Muscle of leg (tissue), 16 donors: ENCODE measurements at places on chromosomes 2 and 18. TPM values are rescaled to one million over a fixed set of nuclear protein-coding genes. Genes with fewer than 3 reads are reported as not detected.

SEH1L gene
- 16.6 TPM for total RNA-seq

IL1F10 gene
- total RNA-seq, result not detected

CROCC2 gene
- total RNA-seq, result 0.04 TPM

DNA sequence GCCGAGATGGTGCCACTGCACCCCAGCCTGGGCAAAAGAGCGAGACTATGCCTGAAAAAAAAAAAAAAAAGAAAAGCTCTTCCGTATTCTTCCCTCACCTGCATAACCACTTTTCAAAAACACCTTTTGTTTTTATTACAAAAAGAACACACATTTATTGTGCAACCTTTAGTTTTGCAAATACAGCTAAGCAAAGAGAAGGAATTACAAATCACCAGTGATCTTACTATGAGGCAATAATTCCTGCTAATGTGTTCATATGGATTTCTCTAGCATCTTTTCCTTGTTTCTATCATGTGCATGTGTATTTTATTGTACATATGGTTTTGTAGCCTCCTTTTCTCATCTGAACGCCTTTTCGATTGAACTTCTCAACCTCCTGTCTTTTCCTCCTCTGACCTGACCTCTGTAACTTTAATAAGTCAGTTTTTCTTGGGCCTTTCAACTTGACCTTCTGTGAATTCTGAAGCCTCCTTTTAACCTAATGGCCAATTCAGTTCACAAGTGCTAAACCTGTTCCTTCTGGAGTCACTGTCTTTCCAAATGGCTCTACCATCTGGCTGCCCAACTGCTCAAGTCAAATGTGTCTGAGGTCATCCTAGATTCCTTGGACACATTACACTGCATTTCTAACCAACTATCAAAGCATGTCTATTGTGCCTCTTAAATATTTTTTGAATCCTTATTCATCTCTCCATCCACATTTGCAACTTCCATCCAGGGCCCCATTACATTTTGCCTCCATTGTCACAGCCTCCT lies 59.1 kb upstream of the DAPL1 start:
- no peak overlapping the region for H3K4me3 ChIP-seq
- H3K36me3 ChIP-seq, result no peaks in the 10 kb centered on the region
- H3K4me1 ChIP-seq, result peaks cover 28% of the 10 kb centered on the region
- no peaks in the 10 kb centered on the region for H3K27me3 ChIP-seq
- DNase-seq, result no peak

DNA sequence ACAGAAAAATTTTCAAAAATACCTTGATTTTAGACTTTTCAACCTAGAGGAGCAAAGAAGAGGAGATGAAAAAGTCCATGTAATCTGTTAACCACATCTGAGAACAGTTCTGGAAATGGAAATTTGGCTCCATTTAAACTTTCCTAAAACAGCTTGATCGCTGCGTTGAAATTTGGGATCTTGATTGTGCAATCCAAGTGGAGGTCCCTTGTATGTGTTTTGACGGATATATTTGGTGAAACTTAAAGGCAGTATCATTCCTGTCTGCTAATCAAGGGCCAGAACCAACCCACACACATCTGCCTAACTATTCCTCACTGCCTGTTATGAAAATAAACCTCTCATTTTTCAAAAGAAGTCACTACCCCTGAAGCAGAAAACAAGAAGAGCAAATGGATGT lies 46.6 kb downstream of the SPATS2L start:
- no peaks in the 10 kb centered on the region for H3K27me3 ChIP-seq
- peak; percentile 91 for DNase-seq
- peak overlapping the region; percentile 63 for H3K27ac ChIP-seq

DNA sequence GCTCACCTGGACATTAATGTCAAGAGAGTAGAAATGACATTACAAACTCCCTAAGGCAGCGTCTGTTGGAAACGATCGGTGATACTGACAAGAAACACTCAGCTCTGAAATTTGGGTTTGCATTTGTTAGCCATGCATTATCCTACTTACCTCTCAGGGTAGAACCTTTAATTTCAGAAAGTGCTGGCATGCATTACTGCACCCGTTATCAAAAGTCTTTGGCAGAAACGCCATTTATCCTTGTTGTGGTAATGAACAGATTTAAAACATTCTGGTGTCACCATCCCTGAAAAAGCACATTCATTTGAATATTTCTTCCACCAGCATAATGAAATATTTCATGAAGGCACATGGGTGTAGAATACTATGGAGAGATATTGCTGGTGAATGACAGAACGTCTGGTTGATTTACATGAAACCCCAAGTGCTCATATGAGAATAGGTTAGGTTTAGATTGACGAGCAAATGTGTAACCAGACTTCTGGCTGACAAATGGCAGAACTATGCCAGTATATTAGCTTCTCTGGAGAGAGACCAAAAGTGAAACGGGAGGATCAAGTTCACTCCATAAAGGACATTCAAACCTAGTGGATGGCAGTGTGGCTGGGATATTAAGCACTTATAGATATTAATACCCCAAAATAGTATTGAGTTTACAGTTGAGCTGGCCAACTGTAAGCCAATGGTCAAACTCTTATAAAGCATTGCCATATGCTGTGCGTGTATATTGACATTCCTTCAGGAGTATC lies 53.5 kb upstream of the ITGB6 start:
- H3K36me3 ChIP-seq, result no peaks in the 10 kb centered on the region
- H3K27me3 ChIP-seq, result no peaks in the 10 kb centered on the region
- H3K4me3 ChIP-seq, result peak overlapping the region; percentile 46
- peaks cover 7% of the 10 kb centered on the region for H3K4me1 ChIP-seq
- DNase-seq, result peak; percentile 84

GRCh38 chr2:202339071-202339870 lies 36.9 kb upstream of the BMPR2 start:
- no peak for DNase-seq
- no peak overlapping the region for H3K4me3 ChIP-seq
- H3K27me3 ChIP-seq, result no peaks in the 10 kb centered on the region
- no peak overlapping the region for H3K27ac ChIP-seq
